NCI-H187 (cell line): ENCODE measurements at places on chromosomes 12 and 14.

DNA sequence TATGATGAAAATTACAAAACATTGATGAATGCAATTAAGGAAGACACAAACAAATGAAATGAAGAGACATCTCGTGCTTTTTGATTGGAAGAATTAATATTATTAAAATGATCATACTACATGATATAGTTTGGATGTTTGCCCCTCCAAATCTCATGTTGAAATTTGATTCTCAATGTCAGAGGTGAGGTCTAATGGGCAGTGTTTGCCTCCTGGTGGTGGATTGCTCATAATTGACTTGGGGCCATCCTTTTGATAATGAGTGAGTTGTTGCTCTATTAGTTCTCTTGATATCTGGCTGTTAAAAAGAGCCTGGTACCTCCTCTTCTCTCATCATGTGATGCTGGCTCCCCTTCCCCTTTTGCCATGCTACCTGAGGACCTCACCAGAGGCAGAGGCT is 56.7 kb downstream of the CD163L1 start:
- DNase-seq, result no peak

- no peak for DNase-seq
These were observed 114.2 kb downstream of the C12orf75 start for GRCh38 chr12:105444653-105445102.

DNA sequence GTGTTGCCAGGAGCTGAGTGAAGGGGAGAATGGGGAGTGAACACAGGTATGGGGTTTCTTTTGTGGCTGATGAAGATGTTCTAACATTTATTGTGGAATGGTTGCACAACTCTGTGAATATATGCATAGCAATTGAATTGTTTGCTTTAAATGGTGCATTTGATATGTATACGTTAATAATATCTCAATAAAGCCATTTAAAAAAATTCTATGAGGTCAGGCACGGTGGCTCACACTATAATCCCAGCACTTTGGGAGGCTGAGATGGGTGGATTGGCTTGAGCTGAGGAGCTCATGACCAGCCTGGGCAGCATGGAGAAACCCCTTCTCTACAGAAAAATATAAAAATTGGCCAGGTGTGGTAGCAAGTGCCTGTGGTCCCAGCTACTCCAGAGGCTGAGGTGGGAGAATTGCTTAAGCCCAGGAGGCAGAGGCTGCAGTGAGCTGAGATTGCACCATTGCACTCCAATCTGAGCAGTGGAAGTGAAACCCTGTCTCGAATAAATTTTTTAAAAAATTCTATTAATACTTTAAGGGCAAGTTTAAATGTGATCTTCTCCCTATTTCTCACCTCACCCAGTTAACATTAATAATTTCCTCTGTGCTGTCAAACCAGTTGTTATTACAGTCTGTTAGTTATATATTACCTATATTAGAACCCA is 65.3 kb downstream of the DENND5B start:
- no peak for DNase-seq

DNA sequence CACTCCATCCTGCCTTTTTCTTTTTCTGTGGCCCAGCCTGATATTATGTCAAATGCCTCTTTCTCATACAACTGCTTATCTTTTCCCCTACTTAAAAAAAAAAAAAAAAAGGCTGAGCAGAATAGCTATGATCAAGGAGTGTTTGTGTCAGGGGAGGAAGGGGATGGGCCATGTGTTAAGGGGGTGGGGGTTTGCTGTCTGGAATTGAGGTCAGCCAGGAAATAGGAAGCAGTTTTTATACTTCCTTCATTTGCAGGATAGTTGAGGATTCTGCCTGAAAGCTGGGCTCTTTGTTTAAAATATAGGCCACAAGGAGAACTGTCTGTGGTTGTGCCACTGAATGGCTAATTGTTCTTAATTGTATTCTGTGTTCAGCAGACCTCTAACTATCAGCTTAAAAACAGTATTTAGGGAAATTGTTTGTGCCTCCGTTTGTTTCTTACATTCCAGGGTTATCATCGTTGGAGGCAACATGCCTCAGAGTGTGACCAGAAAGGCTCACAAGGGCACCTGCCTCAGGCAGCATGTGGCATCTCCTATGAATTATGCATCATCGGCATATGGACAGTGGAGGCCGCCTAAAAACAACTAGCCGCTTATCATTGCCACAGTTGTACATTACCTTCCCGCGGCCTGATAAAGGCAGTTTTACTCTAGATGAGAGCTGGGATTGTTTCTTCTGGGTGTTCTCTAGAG is 96.0 kb downstream of the SRGAP1 start:
- no peak for DNase-seq

DNA sequence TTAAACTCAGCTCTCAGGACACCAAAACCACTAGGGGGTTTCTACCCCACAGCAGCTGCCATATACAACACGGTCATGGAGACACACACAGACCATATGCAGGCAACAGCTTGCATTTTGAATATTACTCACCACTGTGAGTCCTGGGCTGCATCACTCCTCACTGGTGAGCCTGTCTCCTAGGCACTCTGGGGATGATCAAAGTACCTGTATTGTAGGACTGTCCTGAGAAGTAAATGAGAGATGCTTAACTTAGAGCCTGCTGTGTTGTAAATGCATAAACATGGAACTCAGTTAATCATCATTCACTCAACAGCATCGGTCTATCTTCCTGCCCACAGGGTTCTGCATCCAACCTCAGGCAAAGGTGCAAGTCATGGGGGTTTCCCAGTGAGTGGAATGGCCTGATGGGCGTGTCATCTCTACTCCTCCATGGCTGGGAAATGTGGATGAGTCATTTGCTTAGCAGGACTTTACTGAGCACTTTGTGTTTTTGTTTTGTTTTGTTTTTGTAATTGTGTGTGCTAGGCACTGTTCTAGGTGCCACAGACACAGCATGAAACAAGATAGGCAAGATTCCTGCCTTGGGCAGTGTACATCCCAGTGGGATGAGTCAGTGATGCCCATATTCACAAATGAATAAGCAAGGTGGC is 1141.2 kb upstream of the TMEM132C start:
- no peak for DNase-seq

- no peak for DNase-seq
These were observed 37.5 kb upstream of the DTX1 start for GRCh38 chr12:113019025-113019424.

DNA sequence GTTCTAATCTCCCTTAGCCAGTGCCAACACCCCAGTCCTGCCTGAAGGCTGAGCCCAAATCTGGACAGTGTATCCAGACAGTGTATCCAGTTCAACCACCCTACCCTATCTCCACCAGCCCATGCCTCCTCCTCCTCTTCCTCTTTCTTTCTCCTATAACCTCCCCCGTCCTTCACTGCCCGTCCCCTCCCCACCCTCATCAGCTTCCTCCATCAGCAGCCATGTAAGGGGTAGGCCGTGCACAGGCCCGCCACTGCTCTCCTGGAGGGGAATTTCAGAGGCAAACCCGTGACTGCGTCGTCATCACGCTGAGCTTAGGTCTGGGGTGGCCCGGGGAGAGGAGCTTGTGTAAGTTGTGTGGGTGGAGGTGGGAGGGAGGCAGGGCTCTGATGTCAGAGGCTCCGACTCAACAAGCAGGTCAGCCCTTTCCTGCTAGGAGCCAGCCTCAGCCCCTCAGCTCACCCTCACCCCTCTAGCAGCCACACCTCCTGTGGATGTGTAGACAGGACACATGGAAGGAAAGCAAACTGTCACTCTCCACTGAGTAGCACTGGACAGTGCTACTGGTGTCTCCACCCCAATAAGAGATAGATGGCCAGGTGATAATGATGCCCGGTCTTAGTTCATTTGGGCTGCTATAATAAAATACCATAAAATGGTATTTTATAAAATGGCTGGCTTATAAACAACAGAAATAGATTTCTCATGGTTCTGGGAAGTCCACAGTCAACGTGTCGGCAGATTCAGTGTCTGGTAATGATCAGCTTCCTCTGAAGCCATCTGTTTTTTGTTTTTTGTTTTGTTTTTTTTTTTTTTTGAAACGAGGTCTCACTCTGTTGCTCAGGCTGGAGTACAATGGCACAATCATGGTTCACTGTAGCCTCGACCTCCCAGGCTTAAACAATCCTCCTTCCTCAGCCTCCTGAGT is 50.5 kb downstream of the IRF2BPL start:
- DNase-seq, result no peak
